ENCODE measurements at places on chromosomes 1 and 21. TPM values are rescaled to one million over a fixed set of nuclear protein-coding genes. Genes with fewer than 3 reads are reported as not detected.

AQP10 gene
- not detected for total RNA-seq

CCDC24 gene
- 2.2 TPM for total RNA-seq

CLCNKB gene
- 2.2 TPM for total RNA-seq

OVAAL gene
- 0.53 TPM for total RNA-seq

SH2D2A gene
- 1.1 TPM for total RNA-seq

AADACL4 gene
- total RNA-seq = not detected

CR2 gene
- total RNA-seq = not detected

SYNC gene
- total RNA-seq = 14.5 TPM

MXRA8 gene
- 44.3 TPM for total RNA-seq

BARHL2 gene
- not detected for total RNA-seq

GRCh38 chr1:180494370-180494769 is 8.0 kb downstream of the ACBD6 start:
- DNase-seq = no peak

- DNase-seq = no peak
These were observed 832 bp downstream of the MRPL20 start for GRCh38 chr1:1406101-1406820.

GRCh38 chr1:88891951-88892340 is 579 bp upstream of the GTF2B start:
- DNase-seq = no peak

DNA sequence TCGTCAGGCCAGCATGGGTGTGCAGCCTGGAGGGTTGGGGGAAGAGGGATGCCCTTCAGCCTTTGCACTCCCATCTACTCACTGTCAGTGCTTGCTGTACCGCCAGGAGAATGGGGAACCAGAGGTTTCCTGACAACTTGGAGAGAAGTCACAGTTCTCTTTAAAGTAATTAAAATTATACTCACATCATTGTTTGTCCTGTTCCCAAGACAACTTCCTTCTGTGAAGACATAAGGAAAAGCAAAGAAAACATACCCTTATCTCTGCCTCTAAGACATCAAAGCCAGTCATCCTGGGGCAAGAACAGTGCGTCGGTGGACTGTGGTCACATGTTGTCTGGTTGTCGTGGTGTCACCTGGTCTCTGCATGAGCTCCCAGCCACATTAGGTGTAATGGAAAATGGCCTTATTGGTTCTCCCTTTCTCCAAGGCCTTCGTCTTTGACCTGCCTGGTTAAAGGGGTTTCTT is 17.6 kb downstream of the TRAF5 start:
- no peak for DNase-seq

- DNase-seq = no peak
These were observed 5.6 kb upstream of the SH3D21 start for GRCh38 chr1:36300526-36300925.

DNA sequence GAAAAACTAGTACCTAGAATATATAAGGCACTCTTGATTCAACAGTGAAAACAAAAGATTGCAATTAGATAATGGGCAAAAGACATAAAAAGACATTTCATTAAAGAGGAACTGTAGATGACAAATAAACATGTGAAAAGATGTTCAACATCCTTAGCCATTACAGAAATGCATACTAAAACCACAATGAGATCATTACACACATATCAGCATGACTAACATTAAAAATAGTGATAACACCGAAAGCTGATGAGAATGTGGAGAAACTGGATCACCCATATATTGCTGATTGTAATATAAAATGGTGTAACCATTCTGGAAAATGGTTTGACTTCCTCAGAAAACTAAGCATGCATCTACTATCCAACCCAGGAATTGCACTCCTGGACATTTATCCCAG is 340.3 kb downstream of the SEC16B start:
- no peak for DNase-seq

DNA sequence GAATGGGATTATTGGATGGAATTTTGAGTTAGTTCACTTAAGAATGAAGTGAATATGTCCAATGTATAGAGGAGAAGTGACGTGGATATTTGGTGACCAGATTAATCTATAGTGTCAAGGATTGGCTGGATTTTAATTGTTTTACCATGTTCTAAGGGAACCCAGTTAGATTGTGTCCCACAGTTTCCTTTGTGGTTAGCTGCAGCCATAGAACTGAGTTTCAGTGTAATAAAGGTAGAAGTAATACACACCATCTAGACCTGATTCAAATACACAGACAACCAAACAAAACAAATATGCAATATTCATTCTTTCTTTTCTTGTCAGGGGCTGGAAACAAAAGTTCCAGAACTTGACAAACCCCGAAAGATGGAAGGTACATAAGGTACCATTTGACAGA is 88.0 kb upstream of the RGS18 start:
- DNase-seq = no peak

- no peak for DNase-seq
These were observed 31.7 kb upstream of the DNAH14 start for GRCh38 chr1:224897529-224898327.

DNA sequence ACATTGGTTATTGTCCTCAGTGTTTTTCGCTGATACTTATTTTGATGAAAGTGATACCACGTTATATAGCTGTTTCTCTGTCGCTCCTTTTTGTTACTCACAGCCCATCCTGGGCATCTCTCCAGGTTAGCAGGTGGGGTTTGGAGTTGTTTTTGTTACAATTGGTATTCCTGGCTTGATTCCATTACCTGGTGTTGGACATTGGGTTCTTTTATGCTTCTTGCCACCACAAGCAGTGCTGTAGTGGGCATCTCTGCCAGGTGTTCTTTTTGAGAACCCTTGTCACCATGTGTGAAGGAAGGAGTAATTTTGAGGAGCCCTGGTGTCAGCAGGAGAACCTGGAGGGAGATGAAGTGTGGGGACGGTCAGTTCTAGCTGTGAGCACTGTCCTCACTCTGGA is 47.5 kb upstream of the PWP2 start:
- DNase-seq = no peak

- DNase-seq = no peak
These were observed 78.9 kb downstream of the CAMTA1 start for GRCh38 chr1:6864166-6864565.

DNA sequence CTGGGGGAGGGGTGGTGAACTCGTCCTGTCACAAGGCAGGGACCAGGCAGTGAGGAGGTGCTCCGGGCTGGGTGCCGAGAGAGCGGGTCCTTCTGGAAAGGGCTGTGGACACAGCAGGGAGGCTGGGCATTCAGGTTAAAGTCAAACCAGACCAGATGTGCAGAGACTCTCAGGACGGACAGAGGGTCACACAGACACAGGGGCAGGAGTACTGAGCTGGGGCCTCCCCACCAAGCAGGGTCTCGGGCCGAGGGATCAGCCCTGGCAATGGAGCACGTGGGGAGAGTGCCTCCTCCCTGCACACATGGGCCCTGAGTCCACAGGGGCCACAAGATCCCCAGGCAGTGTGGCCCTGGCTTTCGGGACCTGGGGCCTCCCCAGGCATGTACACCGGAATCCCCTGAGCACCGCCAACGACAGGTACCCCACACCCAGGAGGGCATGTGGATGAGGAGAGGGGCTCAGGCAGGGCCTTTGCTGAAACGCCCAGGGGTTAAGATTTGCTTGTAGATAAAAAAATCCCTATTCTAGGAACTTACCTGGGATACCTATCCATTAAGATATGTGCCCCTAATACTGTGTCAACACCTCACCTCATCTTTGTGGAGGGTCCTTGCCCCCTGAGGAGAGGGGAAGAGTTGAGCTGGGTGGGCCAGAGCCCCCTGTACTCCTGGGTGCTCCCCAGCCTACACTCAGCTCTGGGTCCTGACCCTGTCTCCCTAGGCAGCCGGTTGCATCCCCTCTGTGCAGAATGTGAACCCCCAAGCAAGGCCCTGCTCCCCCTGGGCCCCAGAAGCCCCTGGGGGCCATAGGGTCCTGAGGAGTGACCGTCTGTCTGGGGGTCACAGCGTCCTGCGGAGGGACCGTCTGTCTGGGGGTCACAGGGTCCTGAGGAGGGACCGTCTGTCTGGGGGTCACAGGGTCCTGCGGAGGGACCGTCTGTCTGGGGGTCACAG is 46.9 kb upstream of the ADARB1 start:
- DNase-seq = no peak

- peak; percentile 82 for DNase-seq
These were observed 15.5 kb downstream of the TEX38 start for GRCh38 chr1:46687093-46687659.

- no peak for DNase-seq
These were observed 833.3 kb upstream of the PRMT6 start for GRCh38 chr1:106223213-106223612.

- DNase-seq = peak; percentile 16
These were observed 103.2 kb upstream of the CASZ1 start for GRCh38 chr1:10899490-10900250.

GRCh38 chr1:25031601-25031965 is 101.5 kb upstream of the RUNX3 start:
- no peak for DNase-seq

- DNase-seq = no peak
These were observed 1670.9 kb downstream of the PLA2G4A start for GRCh38 chr1:188499690-188500089.

- no peak for DNase-seq
These were observed 7.7 kb downstream of the AIM2 start for GRCh38 chr1:159068886-159069285.

GRCh38 chr1:154170547-154171222 is 15.8 kb upstream of the NUP210L start:
- no peak for DNase-seq

- no peak for DNase-seq
These were observed 474.1 kb downstream of the SMYD3 start for GRCh38 chr1:246032984-246033383.

- no peak for DNase-seq
These were observed 109.8 kb downstream of the JAK1 start for GRCh38 chr1:64856553-64856952.
